SK-N-MC (cell line): ENCODE measurements at places on chromosomes 13 and 19.

DNA sequence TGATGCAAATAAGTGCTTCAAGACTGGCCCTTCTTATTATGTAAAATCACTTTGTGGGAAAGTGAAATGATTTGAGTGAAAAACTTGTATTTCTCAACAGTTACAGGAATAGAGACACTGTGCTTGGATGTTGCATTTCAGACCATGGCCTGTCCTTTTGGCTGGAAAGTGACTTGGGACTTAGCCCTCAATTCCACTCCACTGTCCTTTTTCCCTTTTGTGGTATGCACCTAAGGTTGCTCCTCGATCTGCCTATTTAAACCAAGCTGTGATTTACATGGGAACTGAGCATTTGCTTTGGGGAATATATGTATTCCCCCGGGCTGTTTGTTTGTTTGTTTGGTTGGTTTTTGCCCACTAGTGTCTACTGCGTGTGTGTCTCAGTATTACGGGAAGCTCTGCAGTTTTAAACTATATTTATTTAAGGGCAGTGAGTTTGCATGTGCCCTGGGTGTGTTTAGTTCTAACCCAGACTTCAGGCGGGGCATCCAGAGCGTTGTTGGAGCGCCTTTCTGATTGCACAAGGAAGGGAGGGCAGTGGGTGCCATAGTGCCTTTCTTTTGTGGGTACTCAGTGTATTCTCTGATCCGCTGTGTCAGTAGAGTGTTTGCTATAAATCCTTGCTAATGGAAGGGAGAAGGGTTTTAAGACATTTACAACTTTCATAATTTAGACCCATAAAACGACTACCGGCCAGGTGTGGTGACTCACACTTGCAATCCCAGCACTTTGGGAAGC, 18.2 kb upstream of the RNF113B start:
- no peak for DNase-seq

DNA sequence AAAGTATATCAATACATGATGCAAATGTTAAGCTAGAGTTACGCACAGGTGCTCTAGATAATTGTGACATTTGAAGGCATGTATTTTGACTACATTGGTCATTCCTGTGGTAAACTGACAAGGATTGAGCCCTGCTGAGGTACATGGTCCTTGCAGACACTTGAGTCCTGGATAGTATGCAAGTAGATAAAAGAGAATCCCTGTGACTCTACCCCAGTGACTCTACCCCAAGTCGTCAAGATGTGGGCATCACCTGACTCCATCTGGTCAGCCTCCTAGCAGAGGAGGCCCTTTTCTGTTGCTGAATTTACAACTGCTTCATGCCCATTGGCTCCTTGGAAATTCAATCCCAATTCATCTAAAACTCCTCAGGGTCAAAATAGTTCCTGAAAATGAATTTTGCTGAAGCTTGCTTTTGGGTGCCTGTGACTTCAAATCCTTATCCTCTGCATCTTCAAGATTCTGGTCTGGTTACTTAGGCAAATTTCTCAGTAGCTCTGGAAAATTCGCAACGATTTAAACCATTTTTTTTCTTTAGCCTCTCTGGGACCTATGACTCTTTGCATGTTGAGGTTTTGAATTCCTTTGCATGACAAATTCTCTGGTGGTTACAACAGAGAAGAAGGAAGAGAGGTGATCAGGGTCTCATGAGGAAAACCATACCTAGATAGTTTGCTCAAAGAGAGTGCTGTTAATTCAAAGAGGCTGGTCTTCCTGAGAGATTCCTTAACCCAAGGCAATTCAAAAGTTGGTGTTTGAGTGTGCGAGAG, 422.1 kb downstream of the FGF9 start:
- DNase-seq: no peak

DNA sequence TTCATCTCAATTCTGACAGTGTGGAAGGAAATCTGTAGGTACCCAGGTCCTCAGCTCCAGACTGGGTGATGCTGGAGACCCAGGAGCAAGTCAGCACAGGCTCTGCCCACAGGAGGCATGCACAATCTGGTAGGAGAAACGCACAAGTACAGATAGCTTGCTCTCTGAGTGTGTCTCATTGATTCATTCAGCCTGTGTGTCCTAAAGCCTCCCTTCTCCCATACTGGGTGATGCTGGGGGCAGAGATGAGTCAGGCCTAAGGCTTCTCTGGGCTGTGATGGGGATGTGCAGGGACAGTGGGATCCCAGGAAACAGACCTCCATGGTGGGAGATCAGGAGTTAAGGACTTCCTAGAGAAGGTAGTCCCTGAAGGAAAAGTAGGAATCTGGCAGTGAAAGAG, 6.8 kb downstream of the ZNF526 start:
- no peak for DNase-seq

DNA sequence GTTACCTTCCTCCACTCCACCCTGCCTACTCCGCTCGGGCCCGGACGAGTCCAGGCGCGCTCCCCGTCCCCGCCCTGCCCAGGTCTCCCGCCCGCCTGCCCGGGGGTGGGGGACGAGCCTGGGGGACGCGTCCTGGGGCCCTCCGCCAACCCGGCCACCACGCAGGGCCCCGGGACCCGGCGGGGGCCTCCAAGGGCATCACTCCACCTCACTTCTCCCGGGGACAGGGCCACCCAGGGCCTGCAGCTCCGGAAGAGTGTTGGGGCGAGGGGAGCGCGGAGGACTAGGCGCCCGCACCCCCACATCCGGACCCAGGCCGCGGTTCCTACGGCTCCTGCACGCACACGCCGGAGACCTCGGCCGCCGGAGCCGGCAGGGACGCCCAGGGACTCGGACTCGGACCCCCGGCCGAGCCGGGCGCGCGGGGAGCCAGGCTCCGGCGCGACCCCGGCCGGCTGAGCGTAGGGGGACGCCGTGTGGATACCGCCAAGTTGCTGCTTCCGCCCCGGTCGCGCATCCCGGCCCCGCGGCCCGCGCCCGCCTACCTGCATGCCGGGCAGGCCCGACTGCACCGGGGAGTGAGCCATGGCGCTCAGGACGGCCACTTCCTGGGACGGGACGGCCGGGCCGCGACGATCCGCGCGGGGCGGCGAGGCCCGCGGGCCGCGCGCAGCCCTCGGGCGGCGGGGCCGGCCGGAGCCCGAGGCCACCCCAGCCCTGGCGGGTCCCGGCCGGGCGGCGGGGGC, 534 bp downstream of the STK24 start:
- DNase-seq: no peak
